ENCODE measurements at places on chromosomes 11 and 22. TPM values are rescaled to one million over a fixed set of nuclear protein-coding genes. Genes with fewer than 3 reads are reported as not detected.

GRCh38 chr22:38416621-38417251 lies 38.3 kb downstream of the KCNJ4 start:
- no peak for DNase-seq
- H3K27ac ChIP-seq = no peak overlapping the region
- H3K4me1 ChIP-seq = peaks cover 14% of the 10 kb centered on the region
- H3K36me3 ChIP-seq = no peaks in the 10 kb centered on the region
- no peak overlapping the region for H3K4me3 ChIP-seq
- no peaks in the 10 kb centered on the region for H3K27me3 ChIP-seq

The OR52I2 gene
- total RNA-seq = not detected

DNA sequence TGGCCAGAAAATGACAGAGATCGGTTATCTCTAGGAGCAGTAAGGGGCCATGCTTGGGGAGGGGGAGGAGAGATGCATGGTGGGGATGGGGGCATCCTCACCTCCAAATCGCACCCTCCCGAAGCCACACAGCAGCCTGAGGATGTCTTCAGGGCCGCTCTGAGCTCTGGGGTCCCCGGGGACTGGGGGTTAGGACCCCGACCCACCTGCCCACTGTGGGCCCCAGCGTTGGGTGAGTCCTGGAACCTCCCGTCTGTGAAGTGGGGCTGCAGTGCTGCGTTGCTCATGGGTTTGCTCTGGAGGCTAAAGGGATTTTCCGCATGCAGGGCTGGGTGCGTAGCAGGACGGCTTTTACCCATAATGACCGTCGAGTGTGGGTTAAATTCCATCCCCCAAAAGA lies 1046.3 kb downstream of the BRD1 start:
- H3K4me3 ChIP-seq = no peak overlapping the region
- H3K27ac ChIP-seq = no peak overlapping the region
- no peak for DNase-seq
- H3K27me3 ChIP-seq = peaks cover 28% of the 10 kb centered on the region
- H3K4me1 ChIP-seq = no peaks in the 10 kb centered on the region

GRCh38 chr11:71302911-71303310 lies 50.5 kb upstream of the SHANK2 start:
- H3K4me1 ChIP-seq = peaks cover 6% of the 10 kb centered on the region
- H3K27me3 ChIP-seq = no peaks in the 10 kb centered on the region
- H3K4me3 ChIP-seq = no peak overlapping the region

DNA sequence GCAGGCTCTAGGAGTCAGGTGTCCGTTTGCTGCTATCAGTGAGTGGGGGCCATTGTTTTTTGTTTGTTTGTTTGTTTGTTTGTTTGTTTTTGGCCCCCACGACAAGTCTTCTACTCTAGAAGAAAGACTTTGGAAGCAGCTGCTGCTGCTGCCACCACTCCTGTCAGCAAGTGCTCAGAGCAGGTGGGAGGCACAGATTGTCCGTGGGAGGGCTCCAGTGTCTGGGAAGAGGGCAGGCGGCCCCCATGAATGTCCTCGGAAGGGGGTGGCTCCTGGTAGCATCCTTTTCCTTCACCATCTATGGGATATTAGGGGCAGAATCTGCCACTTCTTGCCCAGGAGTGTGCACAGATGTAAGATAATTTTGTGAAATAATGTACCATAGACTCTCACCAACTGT lies 37.8 kb upstream of the YWHAH start:
- no peaks in the 10 kb centered on the region for H3K4me1 ChIP-seq
- peaks cover 12% of the 10 kb centered on the region for H3K36me3 ChIP-seq
- DNase-seq = no peak
- no peaks in the 10 kb centered on the region for H3K27me3 ChIP-seq

Measured in esophagus squamous epithelium (tissue), 5 donors.